HL-60 (cell line): ENCODE measurements at places on chromosomes 16 and 17.

GRCh38 chr16:19094542-19095365 is 19.0 kb upstream of the ITPRIPL2 start:
- DNase-seq = no peak

DNA sequence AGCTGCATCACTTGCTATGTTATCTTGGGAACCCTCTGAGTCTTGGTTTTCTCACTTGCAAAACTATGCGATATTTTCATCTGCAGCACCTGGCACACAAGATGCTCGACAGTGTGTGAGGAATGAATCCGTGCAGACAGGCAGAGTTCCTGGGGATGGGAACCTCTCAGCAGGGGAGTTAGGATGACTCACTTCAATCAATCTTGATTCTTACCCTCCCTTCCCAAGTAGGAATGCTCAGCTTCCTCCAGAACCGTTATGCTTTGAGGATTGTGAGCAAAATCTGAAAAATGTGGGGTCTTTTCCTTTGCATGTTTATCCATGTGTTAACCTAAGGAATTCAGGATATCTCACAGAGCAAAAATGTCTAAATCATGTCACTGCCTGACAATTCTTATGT is 68.9 kb upstream of the HNF1B start:
- DNase-seq = no peak

DNA sequence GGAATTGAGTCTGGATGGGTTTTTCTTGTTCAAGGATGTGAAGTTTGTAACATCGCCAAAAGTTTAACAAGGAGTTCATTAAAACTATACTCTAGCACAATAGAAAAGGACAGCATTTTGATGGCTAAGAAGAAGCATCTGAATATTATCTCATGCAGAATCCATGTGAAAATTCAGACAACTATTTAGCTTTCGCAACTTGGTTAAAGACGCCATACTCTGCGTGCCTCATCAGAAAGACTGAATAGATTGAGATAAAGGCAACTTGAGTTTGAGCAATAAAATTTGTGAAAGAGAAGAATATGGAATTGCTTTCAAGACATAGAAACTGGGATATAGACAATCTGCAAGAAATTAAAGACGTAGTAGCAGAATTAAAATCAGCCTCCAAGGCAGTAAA is 151.1 kb upstream of the MYOCD start:
- no peak for DNase-seq

DNA sequence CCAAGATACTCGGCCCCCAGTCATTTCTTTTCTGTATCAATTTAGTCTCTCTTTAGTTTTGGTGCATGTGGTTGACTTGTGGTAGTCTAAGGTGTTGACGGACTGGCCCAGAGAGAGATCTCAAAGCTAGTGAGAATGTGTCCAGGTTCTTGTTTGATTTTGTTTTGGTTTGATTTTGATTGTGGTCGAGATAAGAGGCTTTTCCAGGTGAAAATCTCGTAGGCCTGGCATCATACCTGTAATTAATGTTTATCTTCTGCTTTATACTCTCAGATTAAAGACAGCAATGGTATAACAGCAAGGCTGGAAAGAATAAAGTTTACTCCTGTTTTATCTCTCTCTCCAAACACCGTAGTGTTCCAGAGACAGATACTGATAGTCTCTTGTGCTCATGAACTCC is 172.4 kb upstream of the CACNG5 start:
- no peak for DNase-seq

GRCh38 chr16:56742030-56742984 is 12.4 kb downstream of the NUP93 start:
- DNase-seq = no peak

DNA sequence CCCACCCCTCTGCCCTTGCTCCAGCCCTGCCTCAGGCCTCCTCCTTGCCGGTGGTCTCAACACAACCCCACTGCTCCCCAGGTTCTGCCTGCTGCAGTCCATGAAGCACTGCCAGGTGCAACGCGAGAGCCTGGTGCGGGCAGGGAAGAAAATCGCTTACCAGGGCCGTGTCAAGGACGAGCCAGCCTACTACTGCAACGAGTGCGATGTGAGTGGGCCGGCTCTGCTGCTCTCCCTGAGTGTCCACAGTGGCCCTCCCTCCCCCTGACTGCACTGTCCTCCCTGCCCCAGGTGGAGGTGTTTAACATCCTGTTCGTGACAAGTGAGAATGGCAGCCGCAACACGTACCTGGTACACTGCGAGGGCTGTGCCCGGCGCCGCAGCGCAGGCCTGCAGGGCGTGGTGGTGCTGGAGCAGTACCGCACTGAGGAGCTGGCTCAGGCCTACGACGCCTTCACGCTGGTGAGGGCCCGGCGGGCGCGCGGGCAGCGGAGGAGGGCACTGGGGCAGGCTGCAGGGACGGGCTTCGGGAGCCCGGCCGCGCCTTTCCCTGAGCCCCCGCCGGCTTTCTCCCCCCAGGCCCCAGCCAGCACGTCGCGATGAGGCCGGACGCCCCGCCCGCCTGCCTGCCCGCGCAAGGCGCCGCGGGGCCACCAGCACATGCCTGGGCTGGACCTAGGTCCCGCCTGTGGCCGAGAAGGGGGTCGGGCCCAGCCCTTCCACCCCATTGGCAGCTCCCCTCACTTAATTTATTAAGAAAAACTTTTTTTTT is 1.8 kb upstream of the TMEM88 start:
- no peak for DNase-seq
